ENCODE measurements at places on chromosomes 4 and X.

DNA sequence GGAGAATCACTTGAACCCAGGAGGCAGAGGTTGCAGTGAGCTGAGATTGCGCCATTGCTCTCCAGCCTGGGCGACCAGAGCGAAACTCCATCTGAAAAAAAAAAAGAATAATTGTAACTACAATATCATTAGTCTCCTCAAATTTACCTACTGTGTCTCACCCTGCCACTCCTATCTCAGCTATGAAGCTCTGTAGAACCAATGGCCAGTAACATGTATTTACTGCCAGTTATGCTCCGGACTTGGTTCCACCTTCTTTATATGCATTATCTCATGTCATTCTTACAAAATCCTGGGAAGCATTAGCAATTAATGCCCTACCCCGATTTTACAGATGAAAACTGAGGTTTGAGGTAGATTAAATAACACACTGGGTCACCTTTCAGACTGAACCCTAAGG is 7.0 kb upstream of the FAT1 start:
- DNase-seq = no peak

- no peak for DNase-seq
Observed at GRCh38 chrX:53253293-53254020, 27.9 kb downstream of the IQSEC2 start.

DNA sequence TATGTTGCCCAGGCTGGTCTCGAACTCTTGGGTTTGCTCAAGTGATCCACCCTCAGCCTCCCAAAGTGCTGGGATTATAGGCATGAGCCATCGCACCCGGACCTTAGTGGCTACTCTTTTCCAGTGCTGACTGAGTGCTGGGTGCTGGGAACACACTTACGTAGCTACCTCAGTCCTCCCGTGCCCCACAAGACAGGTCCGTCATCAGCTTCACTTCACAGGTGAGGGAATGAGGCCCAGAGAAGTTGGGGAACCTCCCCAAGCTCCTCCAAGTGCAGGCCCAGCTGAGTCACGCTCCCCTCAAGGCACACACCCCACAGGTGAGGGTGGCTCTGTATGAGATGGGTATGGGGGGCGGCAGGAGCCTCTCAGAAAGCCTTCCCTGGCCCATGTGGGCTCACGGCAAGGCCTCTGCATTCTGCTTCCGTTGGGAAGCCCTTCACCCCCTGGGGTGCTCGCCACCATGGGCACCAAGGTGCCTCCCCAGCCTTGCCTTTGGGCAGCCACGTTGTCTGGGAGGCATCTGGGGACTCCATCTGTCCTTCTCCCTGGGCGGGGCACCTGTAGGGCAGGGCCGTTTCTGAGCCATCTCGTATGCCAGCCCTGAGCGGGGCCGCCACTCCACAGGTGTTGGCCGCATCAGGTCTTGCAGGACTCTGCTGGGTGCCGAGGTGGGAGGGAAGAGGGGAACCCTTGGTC is 28.4 kb downstream of the NSG1 start:
- DNase-seq = no peak

- peak; percentile 14 for DNase-seq
Observed at GRCh38 chrX:115642895-115643530, 82.0 kb downstream of the PLS3 start.

GRCh38 chr4:114941503-114941902 is 171.9 kb downstream of the NDST4 start:
- DNase-seq = no peak

GRCh38 chr4:6694177-6694901 is 661 bp downstream of the S100P start:
- DNase-seq = no peak

DNA sequence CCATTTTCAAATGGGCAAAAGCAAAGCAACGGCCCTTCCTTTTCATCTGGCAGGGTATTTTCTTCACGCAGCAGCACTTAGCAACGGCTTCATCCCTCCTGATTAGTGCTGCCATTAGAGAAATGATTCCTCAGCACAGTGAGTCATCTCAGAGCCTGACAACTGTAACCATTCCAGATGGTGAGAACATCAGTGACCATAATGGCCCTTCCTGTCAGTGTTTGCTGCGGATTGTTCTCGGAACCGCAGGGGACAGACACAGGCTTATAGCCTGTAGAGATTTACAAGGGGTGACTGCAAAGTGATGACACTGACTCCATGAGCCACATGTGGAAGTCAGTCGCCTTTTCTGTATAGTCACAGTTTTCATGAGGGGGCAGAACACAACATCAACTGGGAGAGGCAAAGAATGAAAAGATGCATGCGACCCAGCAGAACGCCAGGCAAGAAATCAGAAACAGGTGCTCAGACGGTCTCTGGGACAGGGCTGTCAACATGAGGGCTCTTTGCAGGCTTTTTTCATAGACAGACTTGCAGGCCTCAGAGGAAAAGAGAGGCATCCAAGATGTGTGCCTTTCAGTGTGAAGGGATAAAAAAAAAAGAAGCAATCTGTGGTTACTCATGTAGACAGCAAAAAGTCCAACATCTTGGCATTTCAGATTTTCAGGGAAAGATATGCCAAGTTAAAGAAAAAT is 69.9 kb upstream of the FBXW7 start:
- DNase-seq = no peak

- DNase-seq = no peak
Observed at GRCh38 chr4:185016946-185017758, 1.1 kb upstream of the HELT start.

GRCh38 chr4:3168029-3168428 is 80.9 kb upstream of the MSANTD1 start:
- no peak for DNase-seq

GRCh38 chr4:72529148-72529822 is 39.7 kb downstream of the ADAMTS3 start:
- no peak for DNase-seq

DNA sequence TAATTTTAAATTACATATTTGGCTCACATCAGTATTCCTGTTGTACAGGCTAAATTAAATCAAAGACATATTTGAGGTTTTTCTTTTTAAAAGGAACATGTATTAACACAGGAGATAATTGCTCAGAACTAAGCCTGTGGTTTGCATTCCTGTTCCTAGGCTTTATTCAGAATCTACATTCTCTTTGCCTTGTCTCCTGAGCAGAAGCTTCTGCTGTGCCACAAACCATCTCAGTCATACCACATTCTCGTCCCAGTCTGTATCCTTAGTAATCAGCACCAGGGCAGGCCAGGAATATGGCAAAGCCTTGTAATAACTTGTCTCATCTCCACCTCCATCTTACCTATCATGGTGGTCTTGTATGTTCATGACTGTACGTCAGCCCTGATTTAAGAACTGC is 162.8 kb downstream of the ARHGAP24 start:
- DNase-seq = no peak

DNA sequence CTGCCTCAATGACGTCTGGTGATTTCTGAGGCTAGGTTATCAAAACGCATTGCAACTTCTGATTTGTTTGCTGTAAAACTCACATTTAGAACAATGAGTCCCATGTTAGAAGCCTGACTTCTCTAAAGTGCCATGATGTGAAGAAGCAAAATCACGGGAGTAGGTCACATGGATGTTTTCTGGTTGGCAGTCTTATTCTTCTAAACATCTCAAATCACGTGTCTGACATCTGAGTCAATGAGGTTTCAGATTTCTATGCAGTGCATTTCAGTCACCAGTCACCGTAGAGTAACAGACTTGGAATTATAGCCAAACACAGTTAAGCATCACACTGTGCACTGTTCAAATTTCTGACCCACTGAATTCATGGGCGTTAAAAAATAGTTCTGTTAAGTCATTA is 482.1 kb downstream of the TMA16 start:
- no peak for DNase-seq

GRCh38 chr4:174369985-174370384 is 86.3 kb downstream of the CEP44 start:
- no peak for DNase-seq

DNA sequence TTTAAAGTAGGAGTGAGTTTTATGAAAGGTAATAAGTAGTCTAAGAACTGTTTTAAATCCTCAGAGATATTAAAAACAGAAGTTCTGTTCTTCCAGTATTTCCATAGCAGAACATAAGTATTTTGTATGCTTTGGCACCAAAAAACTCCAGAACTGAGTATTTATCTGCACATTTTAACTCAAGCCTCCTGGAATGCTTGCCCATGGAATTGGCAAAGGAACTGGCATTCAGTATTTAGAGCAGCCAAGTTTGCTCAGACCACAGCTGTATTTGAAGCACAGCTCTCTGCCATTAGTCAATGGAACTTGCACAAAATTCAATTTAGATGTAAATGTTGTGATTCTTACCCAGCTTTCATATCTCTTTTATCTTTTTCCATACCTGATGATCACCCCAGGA is 42.2 kb downstream of the NDNF start:
- DNase-seq = no peak

GRCh38 chrX:66021765-66022631 is 17.9 kb downstream of the VSIG4 start:
- DNase-seq = no peak

- DNase-seq = no peak
Observed at GRCh38 chr4:41460641-41461040, 77.3 kb upstream of the LIMCH1 start.

GRCh38 chrX:21885568-21885967 is 29.8 kb downstream of the YY2 start:
- no peak for DNase-seq

- DNase-seq = no peak
Observed at GRCh38 chr4:75948822-75949444, 8.1 kb upstream of the NAAA start.

GRCh38 chr4:62130637-62131036 is 930.5 kb downstream of the ADGRL3 start:
- no peak for DNase-seq

DNA sequence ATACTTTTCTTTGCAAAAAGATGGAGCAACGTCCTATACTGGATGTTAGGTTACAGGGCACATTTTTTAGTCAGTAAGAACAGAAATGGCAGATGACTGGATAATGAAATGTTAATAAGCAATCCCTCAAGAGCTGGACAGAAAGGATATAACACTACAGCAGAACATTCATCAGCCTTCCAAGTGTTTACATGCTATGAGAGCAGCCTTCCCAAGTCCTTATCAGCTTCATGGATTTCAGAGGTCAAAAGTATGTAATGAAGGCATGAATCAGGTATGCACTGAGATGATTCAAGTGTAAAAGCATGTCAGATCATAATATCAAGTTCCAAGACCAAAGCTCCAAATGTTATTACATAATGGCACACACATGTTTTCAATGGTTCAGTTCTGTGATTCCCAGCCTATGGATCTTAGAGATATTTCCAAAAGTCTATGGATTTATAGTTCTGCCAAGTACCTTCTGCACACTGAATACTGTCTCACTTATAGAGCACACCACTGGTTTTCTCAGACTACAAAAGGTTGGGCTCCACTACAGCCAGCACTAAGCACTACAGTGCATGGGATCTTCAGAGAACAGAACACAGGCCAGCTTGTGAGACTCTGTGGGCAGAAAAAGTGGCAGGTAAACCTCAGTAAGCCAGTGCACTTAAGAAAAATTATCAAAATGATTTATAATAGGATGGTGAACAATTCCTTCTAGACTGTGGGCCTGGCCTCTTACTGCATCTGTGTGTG is 49.2 kb downstream of the GPC4 start:
- no peak for DNase-seq

- DNase-seq = no peak
Observed at GRCh38 chrX:150544835-150545770, 23.3 kb upstream of the MTM1 start.

- DNase-seq = no peak
Observed at GRCh38 chrX:41730081-41730480, 6.1 kb downstream of the GPR82 start.

DNA sequence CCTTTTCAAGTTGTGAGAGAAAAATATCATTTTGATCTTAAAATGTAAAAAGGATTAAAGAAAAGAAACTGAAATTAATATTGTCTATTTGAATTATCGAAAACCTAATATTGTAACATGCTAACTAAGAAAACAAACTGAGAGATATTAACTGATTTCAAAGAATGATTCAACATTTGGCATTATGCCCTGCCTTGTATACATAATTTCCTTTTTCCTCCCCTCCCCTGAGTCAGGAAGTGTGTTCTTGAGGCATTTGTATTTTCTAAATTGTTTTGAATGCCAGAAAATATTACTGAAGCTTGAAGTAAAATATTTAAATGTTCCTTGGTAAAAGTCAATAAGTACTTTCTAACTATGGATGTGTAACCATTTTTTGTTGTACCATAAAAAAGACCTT is 49.4 kb downstream of the RPS6KA3 start:
- DNase-seq = no peak

DNA sequence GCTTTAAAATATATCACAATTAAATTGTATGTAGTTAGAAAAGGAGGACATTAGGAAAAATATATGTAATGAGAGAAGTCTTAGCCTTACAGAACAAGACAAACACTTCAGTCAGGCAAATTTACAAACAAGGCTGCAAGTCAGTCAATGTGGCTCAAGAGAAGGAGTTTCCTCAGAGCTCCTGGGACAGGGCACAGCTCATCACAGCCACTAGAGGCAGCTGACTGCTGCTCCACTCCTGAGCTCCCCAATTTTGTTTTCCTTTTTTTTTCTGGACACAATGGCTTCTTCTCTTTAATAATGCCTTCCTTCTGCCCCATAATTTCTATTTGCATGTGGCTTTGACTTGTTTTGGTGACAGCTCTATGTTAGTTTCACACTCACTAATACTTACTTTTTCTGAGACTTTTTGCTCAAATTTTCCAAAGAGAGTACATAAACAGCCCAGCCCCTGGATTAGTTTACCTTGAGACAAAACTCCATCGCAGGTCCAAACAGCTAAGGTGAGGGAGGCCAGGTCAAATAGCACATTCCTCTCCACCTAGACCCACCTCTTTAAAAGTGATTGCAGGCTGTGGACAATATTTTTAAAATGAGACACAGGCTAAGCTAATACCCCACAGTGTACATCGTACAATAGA is 850.4 kb upstream of the FRG1 start:
- peak; percentile 2 for DNase-seq

DNA sequence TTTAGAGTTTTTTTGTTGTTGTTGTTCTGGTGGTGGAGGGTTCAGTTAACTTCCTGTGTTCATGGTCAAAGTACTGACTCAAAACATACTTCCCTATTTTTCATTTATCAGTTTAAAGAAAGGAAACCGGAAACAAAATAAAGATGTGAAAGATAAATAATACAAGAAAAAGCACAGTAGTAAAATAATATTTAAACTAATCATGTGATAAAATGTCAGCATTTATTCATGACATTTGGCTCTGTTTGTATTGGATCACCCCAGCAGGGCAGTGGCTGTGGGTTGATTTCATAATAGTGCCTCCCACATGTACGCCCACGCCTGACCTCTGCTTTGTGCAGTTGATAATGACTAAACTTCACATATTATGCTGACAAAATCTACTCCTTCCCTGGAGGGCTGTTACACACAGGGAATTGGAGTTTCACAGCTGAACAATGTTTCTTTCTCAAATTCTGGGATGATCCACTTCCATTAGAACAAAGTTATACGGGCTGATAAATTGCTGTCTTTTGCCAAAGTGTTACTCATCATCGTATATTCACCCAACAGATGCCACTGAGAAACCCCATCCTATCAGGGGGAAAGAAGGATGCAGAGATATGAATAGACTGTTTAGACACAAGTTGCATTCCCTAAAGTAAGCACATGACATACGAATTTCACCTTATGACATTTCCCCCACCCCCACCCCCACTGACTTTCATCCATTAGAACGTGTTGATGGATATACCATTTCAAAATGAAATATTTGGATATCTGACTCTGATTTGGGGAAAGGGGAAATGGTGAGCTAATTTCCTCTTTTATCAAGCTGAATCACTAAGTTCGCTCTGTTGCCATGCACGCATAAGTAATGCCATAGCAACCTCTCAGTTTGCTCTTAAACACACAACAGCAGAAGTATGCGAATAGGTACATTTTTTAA is 48.3 kb downstream of the AMELX start:
- DNase-seq = no peak

All from NCI-H748 treated with DMSO at 0.1 percent for 48 hours (cell line).